AG20443 (cell line): ENCODE measurements at places on chromosomes 4 and X.
A peak's percentile ranks its signal among the peaks of the same experiment; 100 is the strongest.

DNA sequence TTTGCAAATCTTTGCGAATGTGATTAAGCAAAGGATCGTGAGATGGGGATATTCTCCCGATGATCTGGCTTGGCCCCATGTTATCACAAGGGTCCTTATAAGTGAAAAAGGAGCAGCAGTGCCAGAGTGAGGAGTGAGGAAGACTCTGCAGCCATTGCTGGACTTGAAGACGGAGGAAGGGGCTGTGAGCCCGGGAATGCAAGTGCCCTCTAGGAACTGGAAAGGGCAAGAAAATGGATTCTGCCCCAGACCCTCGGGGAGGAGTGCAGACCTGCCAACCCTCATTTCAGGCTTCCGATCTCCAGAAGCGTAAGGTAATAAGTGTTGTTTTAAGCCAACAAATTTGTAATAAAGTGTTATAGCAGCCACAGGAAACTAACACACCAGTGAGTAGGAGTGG, 76.3 kb downstream of the EVC start:
- no peak for DNase-seq

DNA sequence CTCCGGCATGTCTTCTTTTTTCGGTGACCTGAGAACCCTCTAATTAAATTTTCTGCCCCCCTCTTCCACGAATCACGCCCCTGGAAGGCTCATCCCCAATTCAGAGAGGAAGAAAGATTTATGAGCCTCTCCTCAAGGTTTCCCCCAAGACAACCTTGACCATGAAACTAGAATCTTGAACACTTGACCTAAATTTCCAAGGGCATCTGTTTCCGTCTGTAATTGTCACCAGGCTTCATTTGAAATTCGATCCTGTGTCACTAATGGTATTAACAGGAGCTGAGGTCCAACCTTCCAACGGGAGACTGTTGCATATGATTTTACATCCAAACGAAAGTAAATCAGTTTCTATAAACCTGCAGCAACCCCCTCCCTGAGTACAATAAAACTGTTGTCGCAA, 139.9 kb upstream of the ZIC3 start:
- DNase-seq = no peak

- DNase-seq = no peak
These were observed at the start of gene SERTM2 for GRCh38 chrX:111511477-111511876. TSS of gene SERTM2 (plus strand) at chrX:111511645. CDS start at chrX:111518858, 7,213 bp downstream.

DNA sequence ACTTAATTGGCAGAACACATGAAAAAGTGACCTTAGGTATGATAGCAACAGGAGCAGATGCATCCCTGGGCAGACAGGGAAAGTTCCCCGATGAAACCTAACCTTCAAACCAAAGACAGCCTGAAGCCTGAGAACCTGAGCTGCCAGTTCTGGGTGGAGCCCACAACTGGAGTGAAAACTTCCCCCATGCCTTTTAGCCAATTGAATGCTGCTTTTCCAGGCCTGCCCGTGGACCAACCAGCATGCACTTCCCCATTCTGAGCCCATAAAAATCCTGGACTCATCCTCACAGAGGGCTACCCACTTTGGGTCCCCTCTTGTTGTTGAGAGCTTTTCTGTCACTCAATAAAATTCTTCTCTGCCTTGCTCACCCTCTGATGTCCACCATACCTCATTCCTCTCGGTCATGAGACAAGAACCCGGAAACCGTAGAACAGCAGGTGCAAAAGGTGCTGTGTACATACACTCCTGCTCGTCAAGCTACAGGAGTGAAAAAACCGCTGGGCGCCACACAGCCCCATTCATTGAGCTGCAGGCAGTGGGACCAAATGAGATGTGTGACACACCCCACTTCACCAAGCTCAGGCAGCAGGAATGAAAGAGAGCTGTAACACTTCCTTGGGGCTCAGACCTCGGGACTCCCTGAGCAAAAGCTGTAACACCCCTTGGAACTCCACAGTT, 13.9 kb upstream of the SLC7A11 start:
- DNase-seq = no peak

DNA sequence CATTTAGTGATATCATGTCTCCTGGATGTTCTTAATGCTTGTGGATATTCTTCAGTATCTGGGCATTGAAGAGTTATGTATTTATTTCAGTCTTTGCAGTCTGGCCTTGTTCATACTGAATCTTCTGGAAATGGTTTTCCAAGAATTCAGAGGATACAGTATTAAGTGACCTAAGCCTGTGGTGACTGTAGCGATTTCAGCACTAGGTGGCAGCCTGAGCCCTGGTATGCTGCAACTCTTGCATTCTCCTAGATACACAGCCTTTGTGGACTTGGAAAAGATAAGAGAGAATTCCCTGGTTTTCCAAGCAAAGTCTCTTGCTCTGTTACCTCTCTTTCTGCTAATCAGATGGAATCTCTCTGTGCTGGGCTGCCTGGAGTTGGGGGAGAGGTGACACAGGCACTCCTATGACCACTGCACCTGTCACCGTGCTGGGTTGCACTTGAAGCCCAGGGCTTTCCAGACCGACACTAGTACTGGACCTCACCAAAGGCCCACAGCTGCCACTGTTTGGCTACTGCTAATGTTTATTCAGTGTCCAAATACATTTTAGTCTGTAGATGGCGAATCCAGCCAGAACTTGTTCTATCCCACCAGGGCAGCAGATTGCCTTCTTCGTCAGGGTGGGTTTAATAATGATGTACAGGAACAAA, 19.3 kb upstream of the SPIN2A start:
- DNase-seq = peak; percentile 49

- DNase-seq = no peak
These were observed 3.5 kb upstream of the VMA21 start for GRCh38 chrX:151393514-151393913.
